Stimulated activated CD4-positive, alpha-beta T cell treated with anti-CD3 and anti-CD28 coated beads, TNF-alpha, amount 100 ng/mL, for 48 hours (primary cell): ENCODE measurements at places on chromosomes 13 and 19.

DNA sequence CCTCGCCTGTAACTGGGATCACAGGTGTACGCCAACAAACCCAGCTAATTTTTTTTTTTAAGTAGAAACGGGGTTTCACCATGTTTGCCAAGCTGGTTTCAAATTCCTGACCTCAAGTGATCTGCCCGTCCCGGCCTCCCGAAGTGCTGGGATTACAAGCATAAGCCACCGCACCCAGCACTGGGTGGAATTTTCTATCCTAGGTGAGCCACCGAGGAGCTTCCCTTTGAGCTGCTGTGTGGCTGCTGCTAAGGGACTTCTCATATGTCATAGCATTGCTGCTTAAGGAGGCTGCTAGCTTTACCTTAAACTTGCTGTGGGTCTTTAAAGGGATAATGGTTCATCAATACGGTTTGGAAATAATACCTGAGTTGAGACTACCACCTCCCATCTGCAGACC lies 2.9 kb upstream of the AMER2 start:
- no peak for DNase-seq

DNA sequence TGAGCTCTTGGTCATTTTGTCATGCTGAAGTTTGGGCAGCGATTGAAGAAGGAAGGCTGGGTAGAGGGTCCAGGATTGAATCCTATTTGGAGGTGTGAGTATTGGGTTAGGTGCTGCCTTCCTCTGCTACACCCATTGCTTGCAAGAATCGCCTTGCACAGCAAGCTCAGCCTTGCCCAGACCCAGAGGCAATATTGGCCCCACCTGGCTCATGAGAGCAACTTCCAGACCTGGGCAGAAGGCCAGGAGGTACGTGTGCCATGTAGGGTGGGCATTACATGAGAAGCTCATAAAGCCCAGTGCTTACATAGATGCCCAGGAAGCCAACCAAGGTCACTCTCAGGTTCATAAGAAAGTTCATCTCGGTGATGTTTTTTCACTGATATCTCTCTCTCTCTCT lies 718.0 kb downstream of the EFNB2 start:
- no peak for DNase-seq

- no peak for DNase-seq
Observed at GRCh38 chr19:43719378-43719868, 3.5 kb downstream of the IRGC start.

- no peak for DNase-seq
Observed at GRCh38 chr19:7863157-7863970, 10.8 kb downstream of the PRR36 start.

GRCh38 chr13:45949161-45949560 lies 97.6 kb upstream of the SIAH3 start:
- no peak for DNase-seq

GRCh38 chr13:97369261-97369893 lies 64.6 kb upstream of the RAP2A start:
- DNase-seq = no peak

GRCh38 chr13:46183018-46183946 lies 1.3 kb upstream of the LCP1 start:
- no peak for DNase-seq

DNA sequence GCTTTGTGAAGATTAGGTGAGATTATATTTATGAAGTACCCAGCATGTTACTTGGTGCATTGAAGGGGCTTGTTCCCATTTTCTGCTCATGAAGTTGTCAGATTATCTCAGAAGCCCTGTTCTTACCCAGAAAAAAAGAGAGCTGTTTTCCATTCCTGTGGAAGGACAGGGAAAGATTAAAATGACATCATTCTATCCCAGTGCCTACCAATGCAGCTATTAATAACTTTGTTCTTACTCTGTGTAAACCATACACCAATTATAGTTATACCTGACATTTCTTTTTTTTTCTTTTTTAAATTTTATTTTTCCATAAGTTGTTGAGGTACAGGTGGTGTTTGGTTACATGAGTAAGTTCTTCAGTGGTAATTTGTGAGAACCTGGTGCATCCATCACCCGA lies 18.6 kb downstream of the ZNF507 start:
- no peak for DNase-seq

GRCh38 chr13:69028936-69029335 lies 1078.7 kb upstream of the ATXN8OS start:
- no peak for DNase-seq

DNA sequence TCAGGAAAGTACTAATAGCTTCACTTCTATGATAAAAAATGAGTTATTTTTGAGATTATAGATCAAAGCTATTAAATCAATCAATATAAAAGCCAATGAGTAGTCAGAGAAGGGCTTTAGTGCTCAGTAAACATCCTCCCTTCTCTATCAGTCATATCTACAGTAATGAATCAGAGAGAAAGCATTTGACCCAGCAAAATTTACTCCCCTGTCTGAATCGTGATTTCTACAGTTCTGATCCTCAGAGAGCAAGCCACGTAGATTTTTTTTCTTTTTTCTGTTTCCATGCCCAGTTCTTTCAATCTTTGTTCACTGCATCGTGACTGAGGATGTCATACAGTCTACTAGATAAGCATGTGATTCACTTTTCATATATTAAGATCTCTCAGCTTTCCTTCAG lies 16.2 kb upstream of the MBNL2 start:
- DNase-seq = no peak

- no peak for DNase-seq
Observed at GRCh38 chr13:96816874-96817273, 177.4 kb downstream of the OXGR1 start.

DNA sequence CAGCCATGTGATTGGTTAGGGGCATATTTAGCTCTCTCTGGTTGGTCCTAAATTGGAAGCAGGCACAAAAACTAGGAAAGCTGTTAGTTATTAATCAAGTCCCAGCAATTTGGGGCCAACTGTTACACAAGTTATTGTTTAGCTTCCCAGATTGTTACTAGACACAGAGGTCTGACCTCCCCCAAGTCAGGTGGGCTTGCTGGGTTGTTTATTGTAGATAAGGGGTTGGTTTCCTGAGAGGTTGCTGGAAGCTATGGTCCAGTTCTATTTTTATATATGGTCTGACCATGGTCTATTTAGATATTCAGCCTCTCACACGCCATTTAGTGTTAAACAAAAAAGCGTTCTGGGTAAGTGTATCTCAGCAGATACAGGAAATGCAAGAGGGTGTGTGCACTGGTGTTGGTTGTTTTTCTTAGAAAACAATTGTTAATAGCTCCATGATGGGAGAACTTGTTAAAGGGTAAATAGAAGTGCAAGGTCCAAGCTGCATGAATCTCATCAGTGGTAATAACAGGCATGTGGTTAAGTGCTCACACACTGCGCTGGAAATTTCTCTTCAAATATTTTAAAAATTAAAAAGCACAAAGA lies 150.0 kb downstream of the RAP2A start:
- DNase-seq = no peak

- no peak for DNase-seq
Observed at GRCh38 chr13:77300176-77301037, 26.5 kb downstream of the MYCBP2 start.

- no peak for DNase-seq
Observed at GRCh38 chr19:5826531-5827341, 12.8 kb downstream of the FUT6 start.
